ENCODE measurements at places on chromosomes 6 and 20.

DNA sequence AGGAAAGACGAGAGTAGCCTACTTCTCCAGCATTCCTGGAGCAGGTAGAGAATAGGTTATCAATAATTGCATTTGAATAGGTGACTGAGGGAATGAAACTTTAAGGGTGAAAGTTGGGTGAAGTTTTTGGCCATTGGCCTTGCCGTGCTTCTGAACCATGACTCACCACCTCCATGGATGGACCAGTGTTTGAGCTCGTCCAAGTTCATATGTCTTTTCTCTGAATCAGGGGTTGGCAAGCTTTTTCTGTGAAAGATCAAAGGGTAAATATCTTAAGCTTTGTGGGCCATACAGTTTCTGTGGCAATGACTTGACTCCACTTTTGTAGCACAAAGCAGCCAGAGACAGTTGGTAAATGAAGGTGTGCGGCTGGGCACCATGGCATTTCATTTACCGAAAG is 31.8 kb downstream of the SNRNP48 start:
- DNase-seq = no peak

DNA sequence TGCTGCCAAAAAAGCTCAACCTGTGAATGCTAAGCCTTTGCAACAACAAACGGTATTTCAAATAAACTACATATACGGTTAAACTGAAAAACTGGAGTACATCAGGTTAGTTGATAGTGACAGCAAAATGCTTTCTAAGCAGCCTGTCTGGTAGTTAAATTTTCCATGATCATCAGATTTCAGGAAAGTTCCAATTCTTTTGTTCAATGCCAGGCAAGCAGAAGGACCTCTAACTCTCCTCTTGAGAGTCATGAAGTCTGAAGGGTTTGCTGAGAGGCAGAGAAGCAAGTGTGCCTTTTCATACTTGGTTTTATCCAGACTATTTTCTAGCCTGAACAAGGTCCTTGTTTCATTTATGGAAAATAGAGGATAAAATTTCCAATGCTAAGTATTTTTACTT is 4.5 kb downstream of the FLRT3 start:
- no peak for DNase-seq

- no peak for DNase-seq
Observed at GRCh38 chr6:87641065-87641692, 51.2 kb downstream of the ORC3 start.

DNA sequence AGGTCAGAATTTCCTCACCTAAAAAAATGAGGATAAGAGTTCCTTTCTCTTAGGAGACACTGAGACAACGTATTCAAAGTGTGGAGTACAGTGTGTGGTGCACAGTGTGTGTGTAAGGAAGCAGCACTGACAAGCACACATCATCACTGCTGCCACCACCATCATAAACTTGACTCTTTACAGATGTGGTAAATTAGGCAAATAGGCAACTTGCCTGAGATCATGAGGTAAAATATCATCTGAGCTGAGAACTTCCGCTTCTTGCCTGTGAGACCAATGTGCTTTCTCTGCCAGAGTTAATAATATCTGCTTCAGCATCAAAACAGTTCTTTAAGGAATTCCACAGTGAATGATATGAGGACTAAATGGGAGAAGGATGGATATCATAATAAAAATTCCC is 52.7 kb downstream of the LYRM4 start:
- no peak for DNase-seq

DNA sequence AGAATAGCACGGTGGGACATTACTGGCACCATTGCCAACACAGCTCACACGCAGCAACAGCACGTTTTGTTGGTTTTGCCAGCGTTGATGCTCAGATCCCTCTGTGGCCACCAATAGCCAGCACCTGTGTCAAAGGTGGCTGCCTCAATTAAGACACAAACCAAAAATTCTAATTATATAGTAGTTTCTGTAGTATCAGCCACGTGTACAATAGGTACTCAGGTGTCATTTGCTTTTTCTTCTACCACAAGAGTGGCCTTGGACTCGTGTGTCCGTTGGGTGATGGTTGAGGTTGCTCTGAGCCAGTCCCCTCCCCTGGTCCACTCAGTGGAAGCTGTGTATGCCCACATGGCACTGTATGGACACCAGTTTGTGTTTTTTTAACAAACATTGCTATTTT is 105.1 kb downstream of the CARMIL1 start:
- peak; percentile 25 for DNase-seq

GRCh38 chr20:37243937-37244571 is 17.6 kb downstream of the GHRH start:
- DNase-seq = no peak

- peak; percentile 65 for DNase-seq
Observed at GRCh38 chr6:137403855-137404254, 90.3 kb downstream of the OLIG3 start.

DNA sequence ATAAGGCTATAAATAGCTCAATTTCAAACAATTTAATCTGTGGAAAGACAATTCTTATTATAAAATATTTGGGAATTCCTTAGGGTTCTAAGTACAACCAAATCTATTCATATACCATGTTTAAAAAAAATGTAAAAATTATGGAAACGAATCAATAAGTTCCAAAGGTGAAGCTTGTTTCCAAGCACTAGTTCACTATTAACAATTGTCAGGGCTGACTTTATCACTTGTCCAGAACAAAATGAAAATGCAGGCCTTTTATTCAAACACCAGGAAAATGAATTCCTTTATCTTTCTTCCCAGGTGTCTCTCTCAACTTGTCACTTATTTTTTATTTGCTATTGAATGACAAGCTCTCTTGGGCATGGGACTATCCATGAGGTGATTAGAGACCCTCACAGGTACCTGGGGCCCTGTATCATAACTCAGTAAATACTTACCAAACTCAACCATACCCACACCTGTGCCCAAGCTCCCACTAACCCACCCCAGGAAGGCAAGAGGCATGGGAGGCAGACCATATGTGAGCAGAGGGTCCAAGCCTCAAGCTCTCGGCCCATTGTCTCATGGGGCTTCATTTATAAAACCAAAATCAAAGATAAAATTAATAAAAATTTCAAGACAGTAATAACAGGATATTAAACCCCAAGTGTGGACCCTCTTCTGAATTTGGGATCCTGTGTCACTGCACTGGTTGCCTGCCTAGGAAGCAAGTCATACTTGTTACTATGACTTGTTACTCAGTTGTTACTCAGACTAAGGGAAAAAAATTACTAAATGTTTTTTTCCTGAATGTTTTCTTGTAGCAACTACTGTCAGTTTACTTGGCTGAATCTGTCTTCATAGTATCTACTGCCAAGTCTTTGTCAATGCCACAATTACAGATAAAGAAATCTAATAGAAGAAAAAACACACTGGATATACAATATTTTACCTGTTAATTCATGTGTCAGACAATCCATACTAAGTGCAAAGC is 54.7 kb downstream of the PTPRK start:
- no peak for DNase-seq

DNA sequence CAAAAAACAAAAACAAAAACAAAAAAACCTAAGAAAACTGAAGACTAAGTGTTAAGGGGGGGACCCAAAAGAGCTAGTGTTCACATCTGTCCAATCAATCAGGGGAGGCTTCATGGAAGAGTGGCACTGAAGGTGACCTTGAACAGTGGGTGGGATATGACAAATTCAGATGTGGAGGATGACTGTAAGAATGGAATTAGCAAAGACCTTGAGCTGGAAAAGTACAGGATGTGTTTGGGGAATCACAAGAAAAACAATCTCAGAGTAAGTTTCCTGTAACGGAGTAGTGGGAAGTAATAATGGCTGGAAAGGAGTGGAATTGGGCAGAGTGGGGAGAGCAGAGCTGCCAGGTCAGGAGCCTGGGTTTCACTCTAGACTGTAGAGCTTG is 2.9 kb upstream of the IER3 start:
- DNase-seq = no peak

DNA sequence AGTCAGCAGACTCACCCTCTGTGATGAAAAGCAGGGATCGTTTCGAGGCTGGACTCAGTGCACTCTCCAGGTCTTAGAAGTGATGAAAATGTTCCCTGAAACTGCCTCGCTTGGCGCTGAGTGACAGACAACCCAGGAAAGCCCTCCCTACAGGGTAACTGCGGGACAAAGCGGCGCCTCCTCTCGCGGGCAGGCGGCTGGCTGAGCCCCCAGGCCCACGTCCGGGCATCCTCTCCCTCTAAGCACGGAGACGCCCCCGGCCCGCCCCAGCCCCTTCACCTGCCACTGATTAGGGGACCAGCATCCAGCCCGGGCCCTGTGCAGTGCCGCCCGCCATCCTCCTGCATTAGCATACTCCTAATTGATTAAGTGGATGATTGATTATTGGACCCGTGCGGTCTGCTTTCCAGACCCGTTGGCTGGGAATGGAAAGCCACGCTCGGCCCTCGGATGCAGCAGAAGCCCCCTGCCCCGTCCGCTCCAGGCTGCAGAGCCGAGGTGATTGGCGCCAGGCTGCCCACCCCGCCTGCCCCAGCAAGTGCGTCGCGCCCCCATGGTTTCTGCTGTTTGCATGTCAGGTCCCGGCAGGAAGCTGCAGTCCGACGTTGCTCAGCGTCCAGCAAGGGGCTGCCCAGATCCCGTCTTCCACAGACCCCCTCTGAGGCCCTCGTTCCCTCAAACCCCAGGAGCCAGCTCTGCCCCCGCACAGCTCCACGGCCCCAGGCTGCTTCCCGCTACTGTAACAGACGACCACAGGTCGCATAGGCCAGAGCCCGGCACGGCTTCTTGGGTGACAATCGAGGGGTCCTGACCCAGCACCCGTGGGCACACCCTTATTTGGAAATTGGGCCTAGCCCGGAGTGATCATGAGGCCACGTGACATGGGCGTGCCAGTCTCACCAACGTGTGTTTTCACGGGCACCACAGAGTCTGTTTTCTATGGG is 131.6 kb downstream of the DLL1 start:
- no peak for DNase-seq

DNA sequence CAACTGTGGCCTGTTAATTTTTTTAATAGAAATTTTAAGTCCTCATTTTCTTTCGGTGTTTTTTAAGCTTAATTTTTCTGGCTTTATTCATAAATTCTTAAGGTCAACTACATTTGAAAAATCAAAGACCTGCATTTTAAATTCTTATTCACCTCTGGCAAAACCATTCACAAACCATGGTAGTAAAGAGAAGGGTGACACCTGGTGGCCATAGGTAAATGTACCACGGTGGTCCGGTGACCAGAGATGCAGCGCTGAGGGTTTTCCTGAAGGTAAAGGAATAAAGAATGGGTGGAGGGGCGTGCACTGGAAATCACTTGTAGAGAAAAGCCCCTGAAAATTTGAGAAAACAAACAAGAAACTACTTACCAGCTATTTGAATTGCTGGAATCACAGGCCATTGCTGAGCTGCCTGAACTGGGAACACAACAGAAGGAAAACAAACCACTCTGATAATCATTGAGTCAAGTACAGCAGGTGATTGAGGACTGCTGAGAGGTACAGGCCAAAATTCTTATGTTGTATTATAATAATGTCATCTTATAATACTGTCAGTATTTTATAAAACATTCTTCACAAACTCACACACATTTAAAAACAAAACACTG is 10.1 kb downstream of the HFE start:
- DNase-seq = peak; percentile 67

DNA sequence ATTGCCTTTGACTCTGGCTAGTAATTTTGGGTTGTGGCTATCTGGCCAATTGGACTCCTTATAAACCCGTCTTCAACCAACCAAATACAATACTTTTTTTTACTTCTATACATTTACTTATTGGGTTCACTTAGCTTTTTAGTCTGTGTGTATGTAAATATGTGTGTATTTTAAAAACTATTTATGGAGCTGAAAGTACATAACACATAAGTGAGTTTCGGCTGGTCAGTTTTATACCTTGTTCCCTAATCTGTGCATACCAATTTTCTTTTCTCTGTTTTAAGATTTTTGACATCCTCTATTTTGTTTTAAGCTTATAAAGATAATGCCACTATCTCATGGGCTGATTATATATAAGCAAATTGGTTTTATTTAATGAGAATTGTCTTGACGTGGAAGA is 129.5 kb downstream of the LRRC1 start:
- no peak for DNase-seq

- DNase-seq = no peak
Observed at GRCh38 chr6:68333442-68333841, 301.6 kb upstream of the ADGRB3 start.

DNA sequence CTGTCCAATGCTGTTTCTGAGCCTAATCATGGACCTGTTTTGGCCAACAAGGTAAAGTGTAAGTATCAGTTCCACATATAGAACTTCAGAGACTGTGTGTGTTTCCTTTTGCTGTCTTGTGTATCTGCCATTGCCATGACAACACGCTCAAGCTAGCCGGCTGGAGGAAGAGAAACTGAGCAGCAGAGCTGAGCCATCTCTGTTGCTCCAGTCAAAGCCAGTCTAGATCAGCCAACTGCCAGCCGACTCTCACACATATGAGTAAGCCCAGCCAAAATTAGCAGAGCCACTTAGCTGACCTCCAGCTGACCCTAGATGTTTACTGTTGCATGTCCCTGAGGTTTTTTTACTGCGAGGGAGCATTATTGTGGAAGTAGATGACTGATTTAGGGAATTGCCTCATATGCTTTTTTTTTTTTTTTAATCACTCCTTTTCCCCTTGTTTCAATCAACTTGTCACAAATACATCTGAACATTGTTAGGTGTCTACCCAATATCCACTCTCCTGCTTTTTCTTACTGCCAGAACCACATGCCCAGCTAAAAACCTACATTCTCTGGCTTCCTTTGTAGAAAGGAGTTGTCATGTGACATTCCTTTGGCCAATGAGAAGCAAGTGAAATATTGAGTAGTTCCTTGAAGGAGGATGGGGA is 304.3 kb upstream of the SUPT3H start:
- DNase-seq = no peak

- no peak for DNase-seq
Observed at GRCh38 chr20:8226106-8226505, 94.0 kb downstream of the PLCB1 start.

- no peak for DNase-seq
Observed at GRCh38 chr6:15464211-15464725, 198.6 kb downstream of the DTNBP1 start.

GRCh38 chr20:2640899-2641298 is 11.5 kb upstream of the NOP56 start:
- DNase-seq = no peak

GRCh38 chr6:43544461-43544860 is 27.6 kb downstream of the POLR1C start:
- DNase-seq = no peak

- no peak for DNase-seq
Observed at GRCh38 chr6:87799651-87800050, 97.6 kb upstream of the AKIRIN2 start.

- DNase-seq = no peak
Observed at GRCh38 chr6:78797270-78797669, 70.1 kb upstream of the IRAK1BP1 start.
